ENCODE measurements at places on chromosomes 6 and 20.

DNA sequence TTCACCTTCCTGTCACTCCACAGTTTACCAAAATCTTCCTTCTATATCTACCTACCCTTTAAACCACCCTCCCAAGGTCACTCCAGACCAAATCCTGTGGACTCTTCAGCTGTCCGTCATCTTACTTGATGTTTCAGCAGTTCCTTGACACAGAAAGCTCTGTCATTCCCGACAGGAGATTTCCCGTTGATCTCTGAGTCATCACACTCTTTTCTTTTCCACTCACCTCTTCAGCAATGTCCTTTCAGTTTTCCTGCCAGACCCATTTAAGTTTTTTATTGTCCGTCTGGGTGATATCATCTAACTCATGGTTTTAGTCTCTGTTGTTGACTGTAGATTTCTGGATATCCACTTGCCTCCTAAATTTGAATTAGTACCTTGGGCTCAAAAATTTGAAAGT lies 69.9 kb upstream of the SCGN start:
- DNase-seq = no peak

GRCh38 chr6:5095236-5095635 lies 10.1 kb downstream of the PPP1R3G start:
- no peak for DNase-seq

GRCh38 chr20:50304501-50304856 lies 113.8 kb downstream of the CEBPB start:
- no peak for DNase-seq

DNA sequence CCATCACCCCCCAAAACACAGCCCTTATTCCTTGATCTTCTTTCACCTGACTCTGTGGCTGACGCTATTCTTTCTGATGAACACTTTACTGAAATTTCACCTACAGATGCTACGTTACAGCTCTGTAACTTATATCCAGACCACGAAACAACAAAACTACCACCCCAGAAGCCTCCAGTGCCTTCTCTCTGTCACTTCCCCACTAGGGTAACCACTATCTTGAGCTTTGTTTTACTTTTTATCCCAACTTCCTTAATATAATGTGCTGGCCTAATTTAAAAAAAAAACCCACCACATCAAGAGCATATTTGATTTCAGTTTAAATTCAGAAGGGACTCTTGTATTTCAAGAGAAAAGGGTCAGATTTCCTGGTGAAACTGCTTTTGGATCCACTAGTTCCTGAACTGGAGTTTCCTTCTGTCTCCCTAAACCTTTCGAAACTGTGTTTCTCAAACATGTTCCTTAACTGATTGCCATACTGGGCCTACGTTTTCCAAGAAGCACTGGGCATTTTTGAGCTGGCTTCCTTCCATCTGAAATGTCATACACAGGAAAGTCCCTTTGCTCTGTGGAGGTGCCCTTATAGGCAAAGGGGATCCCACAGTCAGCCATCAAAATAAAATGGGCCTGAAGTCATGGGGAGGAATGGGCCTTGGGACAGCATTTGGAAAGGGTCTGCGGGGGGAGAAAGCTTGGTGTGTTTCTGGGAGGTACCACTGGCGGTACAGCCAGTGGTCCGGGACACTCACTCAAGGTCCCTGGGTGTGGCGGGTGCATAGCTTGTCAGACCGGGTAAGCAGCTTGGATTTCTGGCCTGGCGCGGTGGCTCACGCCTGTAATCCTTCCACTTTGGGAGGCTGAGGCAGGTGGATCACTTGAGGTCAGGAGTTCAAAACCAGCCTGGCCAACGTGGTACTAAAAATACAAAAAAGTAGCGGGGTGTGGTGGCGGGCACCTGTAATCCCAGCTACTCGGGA lies 25.8 kb upstream of the RTF2 start:
- DNase-seq = no peak

DNA sequence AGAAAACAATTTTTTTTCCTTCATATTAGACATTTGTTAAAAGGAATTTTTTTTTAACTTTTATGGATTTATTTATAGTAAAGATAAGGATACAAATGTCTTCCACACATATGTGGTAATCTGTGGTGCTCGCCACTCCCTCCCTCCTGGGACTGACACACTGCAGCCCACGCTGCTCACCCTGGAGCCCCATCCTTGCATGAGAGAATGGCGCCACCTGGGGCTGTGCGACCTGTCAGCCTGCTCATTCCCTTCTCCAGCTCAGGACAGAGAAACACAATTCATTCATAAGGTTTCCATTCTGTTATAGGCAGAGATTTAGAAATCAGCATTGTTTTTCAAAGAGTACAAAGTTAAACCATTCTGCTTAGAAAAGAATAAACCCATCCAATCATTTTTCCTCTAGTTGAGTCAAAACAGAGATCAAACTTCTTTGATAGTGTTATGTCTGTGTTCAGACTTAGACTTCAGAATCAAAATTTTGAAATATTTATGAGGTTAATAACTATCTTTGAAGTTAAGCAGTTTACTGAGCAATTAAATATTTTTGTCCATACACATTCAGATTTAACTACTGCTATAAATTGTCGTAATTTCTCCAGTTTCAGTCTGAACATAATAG lies 42.8 kb upstream of the DYNLRB1 start:
- peak; percentile 59 for DNase-seq

- no peak for DNase-seq
These were observed 415.1 kb upstream of the MARCKS start for GRCh38 chr6:113442040-113442439.

DNA sequence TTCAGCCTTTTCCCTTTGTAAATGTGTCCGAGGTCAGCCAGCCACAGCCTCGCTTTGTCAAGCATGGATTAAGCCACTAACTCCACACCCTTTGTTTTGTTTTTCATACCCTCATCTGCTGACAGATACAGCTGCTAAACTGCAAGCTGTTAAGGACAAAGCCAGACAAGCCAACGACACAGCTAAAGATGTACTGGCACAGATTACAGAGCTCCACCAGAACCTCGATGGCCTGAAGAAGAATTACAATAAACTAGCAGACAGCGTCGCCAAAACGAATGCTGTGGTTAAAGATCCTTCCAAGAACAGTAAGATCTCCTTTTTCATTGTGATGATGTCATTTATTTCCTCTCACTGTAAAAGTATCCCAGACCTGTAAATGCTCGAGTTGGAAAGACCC lies 269.3 kb downstream of the ARHGAP18 start:
- peak; percentile 72 for DNase-seq

GRCh38 chr6:39154705-39155104 lies 39.7 kb upstream of the SAYSD1 start:
- no peak for DNase-seq

DNA sequence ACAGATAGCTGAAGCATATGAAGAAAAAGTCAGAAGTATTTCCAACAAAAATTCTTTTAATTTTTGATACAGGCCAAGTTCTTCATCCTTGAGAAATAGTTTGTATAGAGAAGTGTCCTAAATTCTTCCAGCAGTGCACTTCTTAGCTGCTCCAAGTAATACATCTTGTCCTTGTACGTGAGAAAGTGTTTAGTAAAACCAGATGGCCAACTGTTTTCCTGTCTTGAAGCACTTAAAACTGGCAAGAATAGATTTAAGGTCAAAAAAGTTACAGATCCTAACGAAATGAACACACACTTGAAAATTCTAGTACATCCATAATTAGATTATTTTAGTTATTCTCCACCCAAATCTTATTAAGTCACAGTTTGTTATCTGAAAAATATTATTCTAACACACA lies 52.2 kb upstream of the HSF2 start:
- no peak for DNase-seq

GRCh38 chr6:83770910-83771309 lies 62.0 kb upstream of the SNAP91 start:
- DNase-seq = no peak

- no peak for DNase-seq
These were observed 6.0 kb downstream of the C6orf141 start for GRCh38 chr6:49556429-49556837.

DNA sequence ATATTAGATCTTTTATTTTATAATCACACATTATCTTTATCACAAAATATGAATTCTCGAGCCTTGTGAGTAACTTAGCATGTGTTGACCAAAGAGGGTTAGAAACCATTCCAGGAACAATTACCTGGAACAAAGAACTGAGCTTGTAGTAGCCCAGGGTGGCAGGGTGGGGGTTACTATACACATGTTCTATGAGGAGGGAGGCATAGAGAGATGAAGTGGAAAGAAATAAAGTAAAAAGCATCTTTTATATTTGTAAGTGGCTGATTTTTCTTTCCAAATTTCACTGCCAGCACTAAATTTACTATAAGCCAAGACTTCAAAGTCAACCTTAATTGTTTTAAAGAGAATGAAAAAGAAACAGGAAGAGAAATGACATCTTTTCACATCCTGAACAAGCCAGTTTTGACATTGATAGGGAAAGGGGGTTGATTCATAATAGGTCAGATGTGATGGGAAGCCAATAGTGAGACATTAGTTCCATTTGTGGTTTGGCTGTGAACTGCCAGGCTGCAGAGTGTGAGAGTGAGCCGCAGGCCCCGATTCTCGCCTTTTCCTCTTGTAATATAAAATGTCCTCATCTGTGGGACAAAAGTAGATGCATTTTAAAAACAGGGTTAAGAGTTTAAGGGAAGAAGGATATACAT lies 52.7 kb upstream of the MYB start:
- no peak for DNase-seq

DNA sequence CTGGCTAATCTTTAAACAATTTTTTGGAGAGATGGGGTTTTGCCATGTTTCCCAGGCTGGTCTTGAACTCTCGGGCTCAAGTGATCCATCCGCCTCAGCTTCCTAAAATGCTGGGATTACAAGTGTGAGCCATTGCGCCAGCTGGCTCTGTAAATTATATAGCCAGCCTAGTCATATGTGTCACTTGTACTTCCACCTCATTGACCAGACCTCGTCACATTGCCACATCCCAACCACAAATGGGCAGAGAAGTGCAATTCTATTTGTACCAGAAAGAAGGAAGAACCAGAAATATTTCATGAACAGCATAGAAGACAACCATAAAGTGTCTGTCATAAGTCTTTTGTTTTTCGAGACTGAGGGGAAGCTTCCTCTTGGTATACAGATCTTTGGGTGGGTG lies 304.9 kb upstream of the RNF24 start:
- no peak for DNase-seq

GRCh38 chr6:56595490-56596122 lies 47.1 kb downstream of the DST start:
- DNase-seq = peak; percentile 33
